Stimulated activated CD8-positive, alpha-beta memory T cell treated with anti-CD3 and anti-CD28 coated beads, Interleukin-7, amount 100 ng/mL, for 24 hours (primary cell): ENCODE measurements at places on chromosomes 6 and 20.

DNA sequence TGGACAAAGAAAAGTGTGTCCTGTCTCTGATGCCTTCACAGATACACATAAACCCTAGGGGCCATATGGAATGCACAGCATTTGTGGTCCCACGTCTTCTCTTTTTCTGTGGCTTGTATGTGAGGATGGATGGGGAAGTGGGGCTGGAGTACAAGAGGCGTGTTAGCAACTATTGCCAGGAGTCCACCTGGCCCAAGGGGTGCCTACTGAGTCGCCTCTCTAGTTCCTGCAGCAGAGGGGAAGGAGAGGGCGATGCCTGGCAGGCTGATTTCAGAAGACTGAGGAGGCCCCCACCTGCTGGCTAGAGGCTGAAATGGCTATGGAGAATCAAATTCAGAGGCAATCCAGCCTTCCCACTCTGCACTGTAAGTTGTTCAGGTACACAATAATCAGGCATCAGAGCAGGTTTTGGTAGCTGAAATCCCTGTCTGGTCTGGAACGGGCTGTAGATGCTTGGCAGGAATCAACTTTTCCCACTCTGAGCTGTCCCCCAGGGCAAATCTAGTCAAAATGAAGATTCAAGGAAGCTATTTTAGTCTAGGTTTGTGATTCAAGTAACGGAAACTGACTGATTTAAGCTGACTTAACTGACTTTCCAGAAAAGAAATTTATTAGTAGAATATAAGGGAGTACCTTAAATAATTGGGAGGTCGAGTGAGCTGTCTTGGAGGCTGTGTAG lies 14.9 kb upstream of the PPARD start:
- DNase-seq, result peak; percentile 47

DNA sequence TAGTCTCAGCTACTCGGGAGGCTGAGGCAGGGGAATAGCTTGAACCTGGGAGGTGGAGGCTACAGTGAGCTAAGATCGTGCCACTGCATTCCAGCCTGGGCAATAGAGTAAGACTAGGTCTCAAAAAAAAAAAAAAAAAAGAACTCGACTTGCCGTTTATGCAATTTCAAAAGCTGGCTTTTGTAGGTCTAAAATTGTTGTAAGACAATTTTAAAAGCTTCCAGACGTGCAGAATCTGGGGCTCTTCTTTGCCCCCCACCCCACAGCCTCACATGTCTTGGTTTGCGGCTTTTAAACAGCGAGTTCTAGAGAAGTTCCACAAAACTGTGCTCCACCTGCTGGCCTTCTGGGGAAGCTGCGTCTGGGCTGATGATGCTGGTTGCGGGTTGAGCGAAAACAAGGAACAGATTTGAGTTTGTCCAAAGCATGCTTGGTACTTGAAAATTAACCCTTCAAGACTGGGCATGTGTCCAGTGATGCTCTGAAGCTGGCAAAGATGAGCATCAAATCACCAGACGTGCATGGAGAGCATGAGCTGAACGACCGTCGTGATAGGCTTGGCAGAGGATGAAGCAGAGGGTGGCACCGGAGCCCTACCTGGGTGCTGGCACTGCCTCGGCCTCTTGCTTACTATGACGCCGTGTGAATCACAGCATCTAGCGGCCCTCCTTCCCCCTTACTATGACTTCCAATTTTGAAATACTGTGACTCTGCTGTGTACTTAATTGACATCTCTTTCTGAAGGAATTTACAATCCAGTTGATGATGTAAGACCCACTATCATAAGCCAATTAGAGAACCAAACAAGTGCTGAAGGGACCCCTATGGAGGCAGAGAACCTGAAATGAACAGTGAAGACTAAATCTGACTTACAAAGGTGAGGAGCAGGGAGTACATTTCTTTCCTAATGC lies 171.4 kb downstream of the GMPR start:
- peak; percentile 30 for DNase-seq

DNA sequence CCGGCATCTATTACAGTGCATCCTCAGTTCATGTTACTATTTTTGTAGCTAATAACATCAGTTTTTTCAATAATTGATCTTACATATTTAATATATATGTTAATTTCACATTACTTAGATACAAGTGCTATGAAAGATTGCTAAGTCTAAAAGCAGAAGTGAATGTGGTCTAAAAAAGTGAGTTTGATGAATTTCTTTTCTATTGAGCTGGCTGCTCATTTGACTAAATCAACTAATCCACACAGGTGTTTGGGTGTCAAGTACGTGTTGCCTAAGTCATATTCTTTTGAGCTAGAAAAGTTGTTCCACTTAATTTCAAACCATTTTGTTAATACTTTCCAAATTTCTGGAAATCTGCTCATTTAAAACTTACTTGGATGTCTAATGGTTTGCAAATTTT lies 46.6 kb upstream of the EZR start:
- DNase-seq, result no peak

- DNase-seq, result no peak
Measured at GRCh38 chr6:169911264-169912263, 160.1 kb downstream of the ERMARD start.

DNA sequence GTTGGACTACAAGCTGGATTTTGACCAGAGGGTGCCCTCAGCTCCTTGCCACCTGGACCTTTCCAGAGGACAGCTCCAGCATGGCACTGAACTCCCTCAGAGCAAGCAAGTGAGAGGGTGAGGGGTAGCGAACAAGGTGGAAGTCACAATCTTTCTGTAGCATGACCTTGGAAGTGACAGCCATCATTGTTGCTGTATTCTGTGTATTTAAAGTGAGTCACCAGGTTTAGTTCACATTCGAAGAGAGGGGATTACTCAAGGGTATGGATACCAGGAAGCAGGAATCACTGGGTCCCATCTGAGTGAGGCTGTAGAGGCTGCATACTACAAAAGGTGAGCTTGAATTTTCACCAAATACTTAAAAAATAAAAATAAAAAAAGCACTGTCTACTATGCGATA lies 280.0 kb upstream of the SPTLC3 start:
- no peak for DNase-seq

DNA sequence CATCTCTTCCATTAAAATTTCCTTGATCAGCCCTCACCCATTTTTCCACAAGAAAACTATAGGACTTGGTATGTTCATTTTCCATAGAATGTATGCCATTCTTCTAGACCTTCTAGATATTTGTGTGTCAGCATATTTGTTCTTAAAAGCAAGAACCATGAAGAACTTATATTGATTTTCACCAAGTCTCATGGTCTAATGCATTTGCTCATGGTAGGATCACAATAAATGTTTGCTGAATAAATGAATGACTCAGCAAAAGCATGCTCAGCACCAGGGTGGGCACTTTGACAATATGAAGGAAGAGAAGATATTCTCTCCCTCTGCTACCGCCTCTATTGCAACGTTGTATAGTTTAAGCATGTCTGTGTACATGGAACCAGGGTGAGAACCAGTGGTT lies 805.5 kb upstream of the SLC35B3 start:
- DNase-seq, result no peak

- no peak for DNase-seq
Measured at GRCh38 chr20:41275301-41275731, 42.2 kb downstream of the ZHX3 start.

DNA sequence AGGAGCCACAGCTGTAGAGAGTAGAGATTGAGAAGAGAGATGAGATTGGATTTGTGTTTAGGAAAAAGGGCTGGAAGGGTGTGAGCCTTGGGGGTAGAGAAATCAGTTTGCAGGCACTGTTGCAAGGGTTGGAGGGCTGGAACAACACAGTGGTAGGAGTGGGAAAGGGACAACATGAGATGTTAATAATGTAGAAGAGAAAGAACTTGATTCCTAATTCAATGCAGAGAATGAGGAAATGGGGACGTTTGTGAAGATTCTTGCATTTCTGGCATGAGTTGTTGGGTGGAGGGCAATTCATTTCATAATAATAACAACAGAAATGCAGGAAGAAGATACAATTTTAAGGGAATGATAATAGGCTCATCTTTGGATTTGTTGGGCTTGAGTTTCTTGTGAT lies 141.4 kb upstream of the TBX18 start:
- no peak for DNase-seq

GRCh38 chr6:75775219-75775618 lies 26.2 kb downstream of the MYO6 start:
- no peak for DNase-seq

GRCh38 chr6:104799134-104799657 lies 60.5 kb downstream of the HACE1 start:
- DNase-seq, result no peak

DNA sequence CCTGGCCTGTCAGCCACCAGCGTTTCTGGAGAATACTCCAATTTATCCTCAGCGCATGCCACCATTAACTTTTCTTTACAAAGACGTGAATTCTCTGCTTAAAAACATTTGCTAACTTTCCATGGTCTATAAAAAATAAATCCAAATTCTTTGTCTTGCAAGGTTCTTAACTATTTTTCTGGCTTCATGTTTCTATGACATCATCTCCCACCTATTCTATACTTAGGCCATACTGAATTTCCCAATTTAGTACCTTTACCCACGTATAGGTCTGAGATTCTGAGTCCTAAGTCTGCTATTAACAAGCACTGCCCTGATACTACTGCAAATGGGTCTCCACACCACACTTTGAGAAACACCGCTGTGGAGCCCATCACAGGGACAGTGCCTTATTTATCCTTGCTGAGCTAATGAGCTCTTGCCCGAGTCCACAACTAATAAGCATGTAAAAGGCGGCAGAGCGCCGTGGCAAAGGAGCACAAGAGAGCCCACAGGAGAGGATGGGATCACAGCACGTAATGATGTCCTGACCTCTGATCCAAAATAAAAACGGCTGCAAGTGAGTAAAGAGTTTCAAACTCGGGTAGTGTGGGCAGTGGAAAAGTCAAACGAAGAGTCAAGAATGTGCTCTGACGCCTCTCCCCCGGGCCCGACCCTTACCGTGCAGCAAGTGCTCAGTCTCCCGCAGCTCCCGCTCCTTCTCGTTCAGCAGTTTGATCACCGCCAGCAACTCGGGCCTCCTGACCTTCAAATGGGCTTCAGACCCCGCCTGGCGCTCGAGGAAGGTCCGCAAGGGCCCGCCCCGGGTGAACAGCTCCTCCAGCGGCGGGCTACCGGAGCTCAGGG lies 519 bp downstream of the MTRF1L start:
- no peak for DNase-seq

- no peak for DNase-seq
Measured at GRCh38 chr20:11935212-11936154, 17.8 kb downstream of the BTBD3 start.

DNA sequence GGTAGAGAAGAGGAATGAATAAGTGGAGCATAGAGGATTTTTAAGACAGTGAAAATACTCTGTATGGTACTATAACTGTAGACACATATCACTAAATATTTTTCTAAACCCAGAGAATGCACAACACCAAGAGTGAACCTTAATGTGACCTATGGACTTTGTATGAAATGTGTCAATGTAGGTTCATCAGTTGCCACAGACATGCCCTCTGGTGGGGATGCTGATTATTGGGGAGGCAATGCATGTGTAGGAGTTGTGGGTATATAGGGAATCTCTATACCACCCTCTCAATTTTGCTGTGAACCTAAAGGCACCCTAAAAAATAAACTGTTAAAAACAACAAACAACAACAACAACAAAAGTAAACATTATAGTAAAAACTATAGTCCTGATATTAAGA lies 293.7 kb downstream of the RNF144B start:
- no peak for DNase-seq

GRCh38 chr6:46062312-46062711 lies 46.7 kb upstream of the CLIC5 start:
- DNase-seq, result no peak

DNA sequence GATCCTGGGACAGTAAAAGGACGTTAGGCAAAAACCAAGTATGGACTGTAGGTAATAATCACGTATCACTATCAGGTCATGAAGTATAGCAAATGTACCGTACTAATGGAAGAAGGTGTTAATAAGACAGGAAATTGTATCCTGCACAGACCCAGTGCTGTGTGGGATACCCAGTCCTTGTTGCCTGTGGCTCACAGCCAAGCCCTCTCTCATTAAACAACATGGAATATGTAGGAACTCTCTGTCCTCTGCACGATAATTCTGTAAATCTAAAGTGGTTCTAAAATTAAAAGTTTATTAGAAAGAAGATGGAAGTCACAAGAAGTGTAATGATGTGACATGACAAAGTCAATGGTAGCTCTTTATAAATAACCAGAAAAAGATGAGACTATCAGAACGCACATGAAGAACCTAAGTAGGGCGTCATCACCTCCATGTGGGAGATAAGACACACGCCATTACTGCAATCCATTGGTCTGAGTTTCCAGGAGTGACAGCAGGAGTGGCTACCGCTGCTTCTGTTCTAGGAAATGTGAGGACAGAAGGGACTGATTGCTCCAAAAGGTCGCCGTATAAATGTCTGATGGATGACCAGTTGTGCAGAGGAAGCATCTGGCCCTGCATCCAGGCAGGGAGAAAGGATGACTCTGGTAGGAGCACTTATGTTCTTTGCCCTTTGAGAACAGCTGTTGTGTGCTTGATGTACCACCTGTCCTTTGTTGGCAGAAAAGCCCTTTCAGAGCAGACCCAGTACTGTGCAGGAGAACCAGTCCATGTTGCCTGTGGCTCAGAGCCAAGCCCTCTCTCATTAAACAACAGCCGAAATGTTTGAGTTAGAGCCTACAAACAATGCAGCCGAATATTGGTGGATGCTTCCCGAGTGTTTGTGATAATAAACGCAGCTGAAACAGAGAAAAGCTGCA lies 125.6 kb downstream of the FIG4 start:
- DNase-seq, result no peak

DNA sequence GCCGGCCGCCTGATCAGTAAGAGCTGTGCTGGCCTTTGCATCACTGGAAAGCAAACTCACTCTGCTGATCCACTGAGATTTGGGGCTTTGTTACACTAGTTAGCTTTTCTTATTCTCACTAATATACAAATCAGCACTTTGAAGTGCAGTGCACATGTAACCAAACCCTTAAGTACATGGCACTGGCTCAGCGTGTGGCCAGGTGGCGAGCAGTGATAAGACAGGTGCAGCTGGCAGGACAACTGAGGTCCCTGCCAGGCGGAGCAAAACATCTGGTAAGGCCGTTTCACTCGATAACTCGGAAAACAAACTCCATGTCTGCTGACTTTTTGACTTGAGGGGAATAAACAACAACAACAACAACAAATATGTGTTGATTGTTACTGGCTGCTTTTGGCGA lies 11.0 kb downstream of the GFRA4 start:
- no peak for DNase-seq

- peak; percentile 9 for DNase-seq
Measured at GRCh38 chr6:18823782-18824386, 436.7 kb downstream of the RNF144B start.

GRCh38 chr6:33960345-33961313 lies 156.8 kb upstream of the MLN start:
- no peak for DNase-seq

DNA sequence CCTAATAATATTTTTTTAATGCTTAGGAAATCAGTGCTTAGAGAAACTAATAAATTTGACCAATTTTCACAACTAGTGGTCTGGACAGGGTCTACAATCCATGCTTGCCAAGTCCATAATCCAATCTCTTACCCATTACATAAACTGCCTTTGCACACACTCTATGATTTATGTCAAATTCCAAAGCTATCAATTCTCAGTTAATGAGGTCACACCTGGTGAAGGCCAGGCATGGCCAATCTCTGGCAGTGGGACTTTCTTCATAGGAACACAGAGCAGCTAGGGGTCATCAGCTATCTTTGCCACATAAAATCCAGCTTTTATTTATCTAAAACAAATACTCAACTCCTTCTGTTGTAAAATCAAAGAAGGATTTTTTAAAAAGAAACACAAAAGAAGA lies 21.2 kb downstream of the PAK5 start:
- DNase-seq, result no peak
